Body of pancreas (tissue), 4 donors: ENCODE measurements at places on chromosomes 5 and 9. TPM values are rescaled to one million over a fixed set of nuclear protein-coding genes. Genes with fewer than 3 reads are reported as not detected.

PCDHGA8 gene
- 4.2 TPM for total RNA-seq

CTSL gene
- total RNA-seq: 60.2 TPM

THG1L gene
- 4.4 TPM for total RNA-seq

ADCY2 gene
- 4.6 TPM for total RNA-seq

MTMR12 gene
- total RNA-seq: 65.6 TPM

HTR1A gene
- total RNA-seq: not detected

SPATA31A3 gene
- total RNA-seq: not detected

TNFSF8 gene
- total RNA-seq: not detected

CEL gene
- 8,438 TPM for total RNA-seq

RPL35 gene
- 1,035 TPM for total RNA-seq

GPR151 gene
- not detected for total RNA-seq
